ENCODE measurements at places on chromosomes 13 and 19.

- DNase-seq = no peak
Observed at GRCh38 chr13:23146811-23147625, 33.8 kb upstream of the SGCG start.

DNA sequence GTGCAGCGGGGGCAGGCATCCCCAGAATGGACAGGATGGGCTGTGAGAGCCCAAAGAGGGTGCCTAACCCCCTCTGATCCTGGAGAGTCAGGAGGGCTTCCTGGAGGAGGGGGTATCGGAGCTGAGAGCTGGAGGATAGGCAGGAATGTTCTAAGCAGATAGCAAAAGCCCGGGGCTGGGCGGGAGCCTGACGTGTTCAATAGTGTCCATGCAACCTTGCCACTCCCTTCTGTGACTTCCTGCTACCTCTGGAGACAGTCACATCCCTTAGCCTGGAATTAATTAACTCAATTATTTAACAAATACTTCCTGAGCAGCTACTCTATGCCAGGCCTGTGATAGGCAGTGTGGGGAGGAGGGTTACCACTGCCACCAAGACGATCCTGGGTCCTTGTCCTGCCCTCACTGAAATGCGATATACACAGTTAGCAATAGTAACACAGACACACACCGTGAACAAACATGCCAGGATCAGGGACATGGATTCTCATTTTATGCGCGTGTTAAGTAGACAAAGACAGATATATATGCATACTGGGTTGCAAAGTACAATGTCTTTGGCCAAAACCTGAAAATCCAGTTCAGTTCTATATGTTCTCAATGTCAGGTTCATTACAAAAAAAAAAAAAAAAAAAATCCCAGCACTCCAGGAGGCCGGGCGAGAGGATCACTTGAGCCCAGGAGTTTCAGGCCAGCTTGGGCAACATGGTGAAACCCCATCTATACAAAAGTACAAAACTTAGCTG lies 10.7 kb downstream of the AP2S1 start:
- DNase-seq = no peak

GRCh38 chr13:106573868-106574267 lies 5.9 kb upstream of the ARGLU1 start:
- DNase-seq = no peak

GRCh38 chr19:858868-859843 lies at the start of gene CFD:
CFD (plus strand) TSS chr19:859664; CDS start chr19:859690, 26 bp downstream.
- DNase-seq = no peak

DNA sequence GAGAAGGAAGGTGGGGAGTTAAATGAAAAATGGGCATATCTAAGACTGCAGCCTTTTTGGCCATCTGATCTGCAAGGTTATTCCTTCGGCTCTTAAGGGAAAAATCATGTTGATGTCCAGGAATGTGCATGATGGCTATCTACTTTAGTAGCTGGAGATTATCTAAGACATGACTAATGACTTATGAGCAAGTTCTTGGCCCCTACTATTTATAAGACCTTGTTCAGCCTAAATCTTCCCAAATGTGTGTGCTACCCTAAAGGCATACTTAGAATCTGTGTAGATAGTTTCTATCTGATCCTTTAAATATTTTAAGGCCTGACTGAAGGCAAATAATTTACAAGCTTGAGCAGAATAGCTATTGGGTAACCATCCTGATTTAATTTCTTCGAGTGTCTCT lies 41.8 kb upstream of the CD177 start:
- DNase-seq = no peak

DNA sequence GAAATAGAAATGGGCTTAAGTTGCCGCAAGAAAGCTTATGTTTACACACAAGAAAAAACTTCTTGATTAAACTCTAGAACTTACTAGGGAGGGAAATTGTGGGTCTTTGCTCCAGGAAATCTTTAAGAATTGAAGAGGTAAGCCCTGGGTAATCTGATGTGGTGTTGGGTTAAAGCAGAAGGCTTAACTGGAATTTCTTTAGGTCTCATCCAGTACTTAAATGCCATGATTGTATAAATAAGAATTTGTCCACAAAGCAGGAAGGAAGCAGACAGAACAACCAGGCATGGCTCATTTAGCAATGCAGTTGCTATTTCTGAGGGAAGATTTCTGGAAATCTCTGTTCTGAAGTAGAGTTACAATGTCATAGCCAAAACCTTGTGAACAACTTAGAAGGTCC lies 360.4 kb downstream of the KLF5 start:
- no peak for DNase-seq

DNA sequence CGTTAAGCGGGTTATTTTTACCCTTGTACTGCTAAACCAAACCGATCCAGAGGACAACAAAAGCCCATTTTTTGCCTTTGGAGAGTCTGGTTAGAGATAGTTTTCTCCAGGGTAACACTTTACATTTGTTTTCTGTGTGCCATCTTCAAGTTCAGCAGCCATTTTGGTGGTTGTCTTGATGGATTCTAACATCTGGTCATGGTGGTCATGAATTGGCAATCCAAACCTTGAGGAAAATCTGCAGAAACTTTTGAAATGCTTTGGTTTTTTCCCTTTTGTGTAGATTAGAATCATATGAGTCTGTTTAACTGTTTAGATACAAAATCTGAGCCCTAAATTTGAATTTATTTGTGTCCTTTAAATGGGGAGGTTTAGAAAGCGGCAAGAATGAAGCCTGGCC lies 16.6 kb downstream of the HNRNPM start:
- DNase-seq = no peak

- no peak for DNase-seq
Observed at GRCh38 chr13:41419206-41419605, 38.1 kb upstream of the RGCC start.

DNA sequence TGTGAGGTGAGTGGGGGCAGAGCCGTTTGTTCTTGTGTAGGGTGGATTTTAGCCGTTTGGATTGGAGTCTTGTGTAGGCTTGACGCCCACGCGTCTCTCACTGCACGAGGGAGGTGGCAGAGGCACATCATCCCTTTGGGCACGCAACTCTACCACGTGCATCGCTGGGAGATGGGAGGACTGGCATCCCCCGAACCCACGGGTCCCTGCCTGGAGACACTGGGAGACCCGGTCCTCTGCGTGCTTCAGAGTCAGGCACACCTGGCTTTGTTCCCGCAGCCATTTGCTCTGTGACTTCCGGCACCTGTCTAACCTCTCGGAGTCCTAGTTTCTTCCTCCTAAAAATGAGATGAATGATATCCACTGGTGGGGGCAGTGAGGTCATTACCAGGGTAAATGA lies 6.4 kb downstream of the ARHGEF7 start:
- DNase-seq = no peak

DNA sequence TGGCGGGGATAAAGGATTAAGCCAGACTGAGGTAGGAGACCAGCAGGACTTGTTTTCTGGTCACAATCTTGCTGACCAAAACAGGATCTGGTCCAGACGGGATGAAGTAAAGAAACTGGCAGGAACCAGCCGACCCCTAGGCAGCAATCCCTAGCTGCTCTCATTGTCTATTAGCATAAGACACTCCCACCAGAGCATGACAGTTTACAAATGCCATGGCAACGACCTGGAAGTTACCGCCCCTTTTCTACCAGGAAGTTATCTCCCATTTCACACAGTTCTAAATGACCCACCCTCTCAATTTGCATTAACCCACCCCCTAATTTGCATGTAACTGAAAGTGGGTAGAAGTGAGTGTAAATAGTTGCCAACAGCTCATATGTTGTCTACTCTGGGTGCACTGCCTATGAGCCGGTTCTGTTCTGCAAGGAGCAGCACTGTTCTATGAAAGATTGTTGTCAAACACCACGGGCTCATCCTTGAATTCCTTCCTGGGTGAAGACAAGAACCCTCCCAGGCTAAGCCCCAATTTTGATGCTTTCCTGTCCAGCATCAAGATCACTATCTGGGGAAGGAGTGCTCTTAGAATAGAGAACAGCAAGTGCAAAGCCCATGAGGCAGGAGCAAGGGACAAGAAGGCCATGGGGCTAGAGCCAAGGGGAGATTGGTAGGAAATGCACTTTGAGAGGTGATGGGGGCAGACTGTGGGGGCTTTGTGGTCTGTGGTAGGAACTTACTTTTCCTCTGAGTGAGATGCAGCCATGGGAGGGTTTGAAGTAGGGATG lies 13.9 kb upstream of the FBXO27 start:
- DNase-seq = no peak

GRCh38 chr13:38697197-38697596 lies 10.3 kb downstream of the FREM2 start:
- no peak for DNase-seq

- DNase-seq = no peak
Observed at GRCh38 chr19:32976223-32976805, 4.3 kb downstream of the FAAP24 start.

DNA sequence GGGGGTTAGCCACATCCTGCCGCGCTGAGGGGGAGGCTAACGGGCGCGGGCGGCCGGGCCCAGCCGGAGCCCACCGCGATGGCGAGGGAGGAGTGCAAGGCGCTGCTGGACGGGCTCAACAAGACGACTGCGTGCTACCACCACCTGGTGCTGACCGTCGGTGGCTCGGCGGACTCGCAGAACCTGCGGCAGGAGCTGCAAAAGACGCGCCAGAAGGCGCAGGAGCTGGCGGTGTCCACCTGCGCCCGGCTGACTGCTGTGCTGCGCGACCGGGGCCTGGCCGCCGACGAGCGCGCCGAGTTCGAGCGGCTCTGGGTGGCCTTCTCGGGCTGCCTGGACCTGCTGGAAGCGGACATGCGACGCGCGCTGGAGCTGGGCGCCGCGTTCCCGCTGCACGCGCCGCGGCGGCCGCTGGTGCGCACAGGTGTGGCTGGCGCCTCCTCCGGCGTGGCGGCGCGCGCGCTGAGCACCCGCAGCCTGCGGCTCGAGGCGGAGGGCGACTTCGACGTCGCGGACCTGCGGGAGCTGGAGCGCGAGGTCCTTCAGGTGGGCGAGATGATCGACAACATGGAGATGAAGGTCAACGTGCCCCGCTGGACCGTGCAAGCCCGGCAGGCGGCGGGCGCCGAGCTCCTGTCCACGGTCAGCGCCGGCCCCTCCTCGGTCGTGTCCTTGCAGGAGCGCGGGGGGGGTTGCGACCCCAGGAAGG lies 692 bp downstream of the RGS9BP start:
- no peak for DNase-seq

- DNase-seq = no peak
Observed at GRCh38 chr19:53037101-53038097, 7.1 kb upstream of the ERVV-2 start.

DNA sequence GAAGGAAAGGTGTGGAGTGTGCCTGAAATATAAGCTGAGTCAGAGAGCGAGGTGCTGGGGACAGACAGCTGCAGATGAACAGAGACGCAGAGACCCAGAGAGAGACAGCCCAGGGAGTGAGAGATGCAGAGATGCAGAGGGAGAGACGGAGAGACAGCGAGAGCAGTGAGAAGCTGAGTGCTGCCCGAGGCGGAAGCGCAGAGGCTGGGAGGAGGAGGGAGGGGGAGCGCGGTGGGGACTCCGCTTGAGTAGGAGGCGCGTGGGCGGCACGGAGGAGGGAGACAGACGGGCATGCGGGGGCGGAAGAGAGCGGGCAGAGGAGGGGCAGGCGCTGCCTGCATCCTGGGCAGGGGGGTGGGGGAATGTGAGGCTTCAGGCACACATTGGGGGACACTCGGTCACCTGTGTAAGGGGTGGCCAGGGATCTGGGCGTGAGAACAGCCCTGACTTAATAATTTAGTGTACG lies 25.7 kb downstream of the SLC8A2 start:
- peak; percentile 34 for DNase-seq

DNA sequence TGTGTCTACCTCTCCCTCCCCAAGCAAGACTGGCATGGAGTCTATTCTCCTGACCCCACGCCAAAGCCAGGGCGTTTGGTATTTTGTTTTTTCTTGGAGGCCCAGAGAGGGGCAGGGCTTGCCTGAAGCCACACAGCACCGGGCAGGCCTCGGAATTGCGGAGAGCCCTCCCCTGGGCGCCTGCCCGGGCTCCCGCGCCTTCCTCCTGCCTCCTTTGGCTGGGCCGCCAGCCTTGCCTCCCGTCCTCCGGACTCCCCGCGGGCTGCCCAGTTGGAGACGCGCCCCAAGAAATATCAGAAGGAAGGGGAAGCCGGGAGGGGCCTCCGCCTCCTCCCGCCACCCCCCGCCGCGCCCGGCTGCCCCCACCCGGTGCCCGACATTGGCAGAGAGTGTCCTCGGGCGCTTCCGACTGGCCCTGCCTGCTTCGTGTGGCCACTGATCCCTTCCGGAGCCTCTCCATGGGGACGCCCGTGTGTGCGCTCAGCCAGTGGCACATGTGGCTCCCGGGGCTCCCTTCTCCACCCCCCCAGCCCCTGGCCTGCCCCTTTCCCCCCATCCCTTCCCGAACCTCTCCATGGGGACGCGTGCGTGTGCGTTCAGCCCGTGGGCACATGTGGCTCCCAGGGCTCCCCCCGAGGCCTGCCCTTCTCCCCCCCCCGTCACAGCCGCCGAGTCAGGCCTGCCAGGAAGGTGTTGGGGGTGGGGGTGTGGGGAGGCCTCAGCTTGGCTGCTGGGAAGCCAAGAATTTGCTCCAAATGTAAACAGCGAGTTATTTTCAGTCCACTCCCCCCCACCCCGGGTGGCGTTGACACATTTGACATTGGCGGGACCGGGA lies 37.3 kb downstream of the NFIC start:
- DNase-seq = no peak

DNA sequence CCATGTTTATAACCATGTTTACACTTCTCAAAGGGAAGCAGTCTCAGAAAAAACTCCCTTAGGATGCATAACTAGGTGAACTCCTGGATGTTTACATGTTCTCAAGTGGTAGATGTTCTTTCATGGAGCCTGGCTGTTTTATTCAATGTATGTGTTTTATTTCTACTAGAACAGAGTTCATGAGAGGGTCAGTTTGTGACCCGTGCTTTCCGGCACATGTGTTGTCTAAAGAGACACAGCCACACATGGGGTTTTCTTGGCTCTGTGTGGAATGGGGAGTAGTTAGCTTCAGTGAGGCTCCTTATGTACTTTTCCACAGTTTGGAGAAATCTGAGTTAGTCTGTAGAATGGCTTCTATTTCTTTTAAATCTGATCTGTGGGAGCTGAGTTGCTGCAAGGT lies 60.9 kb downstream of the ATP8A2 start:
- DNase-seq = no peak
